ENCODE measurements at places on chromosomes 4 and X. TPM values are rescaled to one million over a fixed set of nuclear protein-coding genes. Genes with fewer than 3 reads are reported as not detected.

Gene COL25A1
- 0.25 TPM for total RNA-seq

Gene TLR6
- 2.0 TPM for total RNA-seq

Gene ATP1B4
- not detected for total RNA-seq

Gene SERTM2
- total RNA-seq: not detected

Gene XAGE1A
- not detected for total RNA-seq

Gene IL13RA1
- total RNA-seq: 46.7 TPM

Gene CFP
- 0.06 TPM for total RNA-seq

Gene PAGE2B
- total RNA-seq: not detected

Gene KDR
- total RNA-seq: 6.9 TPM

Gene GAGE2A
- total RNA-seq: not detected

Gene DEFB131A
- not detected for total RNA-seq

Gene SPANXC
- not detected for total RNA-seq
